ENCODE measurements at places on chromosomes 6 and 20. TPM values are rescaled to one million over a fixed set of nuclear protein-coding genes. Genes with fewer than 3 reads are reported as not detected.

Gene RSPH9
- total RNA-seq, result 0.86 TPM

Gene CFAP61
- not detected for total RNA-seq

Gene PRDM13
- total RNA-seq, result not detected

Gene CD93
- total RNA-seq, result 0.54 TPM

Gene IL17A
- total RNA-seq, result not detected

Gene MAP3K5
- 16.2 TPM for total RNA-seq

Gene ARMC2
- 2.8 TPM for total RNA-seq

Gene APCDD1L
- total RNA-seq, result 4.5 TPM

Gene SLC22A2
- total RNA-seq, result not detected

Gene PXMP4
- total RNA-seq, result 8.9 TPM

Gene PPP1R14C
- 13.9 TPM for total RNA-seq

Gene KCNQ5
- 55.2 TPM for total RNA-seq

Gene SLC24A3
- 2.3 TPM for total RNA-seq

Gene NANP
- total RNA-seq, result 11.8 TPM

Gene CD109
- total RNA-seq, result 176 TPM

Gene SOX12
- total RNA-seq, result 4.8 TPM

Gene SYNDIG1
- total RNA-seq, result 1.2 TPM

Gene SLC35F1
- total RNA-seq, result not detected

Gene ZC3H12D
- total RNA-seq, result 1.3 TPM

Gene FAXC
- 1.1 TPM for total RNA-seq

Gene TDRD6
- total RNA-seq, result 1.1 TPM

Gene AKAP12
- total RNA-seq, result 207 TPM

Gene PLN
- not detected for total RNA-seq
